ENCODE measurements at places on chromosomes 1 and 21. TPM values are rescaled to one million over a fixed set of nuclear protein-coding genes. Genes with fewer than 3 reads are reported as not detected.

NIBAN1 gene
- 50.4 TPM for total RNA-seq

RASAL2 gene
- 21.6 TPM for total RNA-seq

PCP4 gene
- total RNA-seq = not detected

UBL4B gene
- total RNA-seq = not detected

HTR1D gene
- not detected for total RNA-seq
